ENCODE measurements at places on chromosomes 7 and 10.

DNA sequence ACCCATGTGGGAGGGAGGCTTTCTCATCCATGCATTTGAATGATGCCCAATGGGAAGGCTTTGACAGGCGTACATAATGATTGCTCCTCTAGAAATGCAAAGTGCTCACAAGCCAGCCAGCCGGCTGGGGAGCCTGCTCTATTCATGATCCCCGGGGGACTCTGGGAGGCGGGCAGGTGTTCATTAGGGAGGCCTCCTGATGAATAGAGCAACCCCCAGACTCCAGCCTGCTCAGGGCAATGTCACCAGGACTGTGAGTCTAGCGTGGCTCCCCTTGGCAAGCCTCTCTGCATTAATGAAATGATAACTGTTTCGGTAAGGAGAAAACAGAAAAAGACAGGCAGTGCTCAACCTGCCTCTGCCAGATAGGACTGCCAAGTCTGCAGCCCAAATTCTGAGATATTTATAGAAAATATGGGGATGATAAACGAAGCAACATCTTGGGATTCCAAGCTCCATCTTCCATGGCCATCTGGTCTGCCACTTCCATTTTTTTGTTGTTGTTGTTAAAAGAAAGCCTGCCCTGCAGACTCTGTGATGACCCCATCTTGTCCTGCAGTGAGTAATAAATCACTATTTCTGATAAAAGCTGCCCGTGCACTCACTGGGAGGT, 236.4 kb downstream of the PRPF18 start:
- no peaks in the 10 kb centered on the region for H3K36me3 ChIP-seq
- H3K27ac ChIP-seq, result no peak overlapping the region
- no peaks in the 10 kb centered on the region for H3K27me3 ChIP-seq
- no peak for DNase-seq

GRCh38 chr7:90900628-90901356, 304.7 kb downstream of the CDK14 start:
- no peaks in the 10 kb centered on the region for H3K27me3 ChIP-seq
- no peak for DNase-seq
- H3K27ac ChIP-seq, result no peak overlapping the region
- H3K36me3 ChIP-seq, result no peaks in the 10 kb centered on the region
- no peaks in the 10 kb centered on the region for H3K4me1 ChIP-seq

GRCh38 chr7:123748171-123748733, 551 bp downstream of the WASL start:
- peak overlapping the region; percentile 89 for H3K4me3 ChIP-seq
- H3K4me1 ChIP-seq, result peaks cover 38% of the 10 kb centered on the region
- no peaks in the 10 kb centered on the region for H3K27me3 ChIP-seq

- H3K27me3 ChIP-seq, result no peaks in the 10 kb centered on the region
- H3K4me1 ChIP-seq, result no peaks in the 10 kb centered on the region
These were observed 85.4 kb upstream of the RSU1 start for GRCh38 chr10:16902606-16903005.

GRCh38 chr10:117936566-117936965, 110.2 kb downstream of the RAB11FIP2 start:
- H3K36me3 ChIP-seq, result no peaks in the 10 kb centered on the region
- no peaks in the 10 kb centered on the region for H3K4me1 ChIP-seq
- no peaks in the 10 kb centered on the region for H3K27me3 ChIP-seq

DNA sequence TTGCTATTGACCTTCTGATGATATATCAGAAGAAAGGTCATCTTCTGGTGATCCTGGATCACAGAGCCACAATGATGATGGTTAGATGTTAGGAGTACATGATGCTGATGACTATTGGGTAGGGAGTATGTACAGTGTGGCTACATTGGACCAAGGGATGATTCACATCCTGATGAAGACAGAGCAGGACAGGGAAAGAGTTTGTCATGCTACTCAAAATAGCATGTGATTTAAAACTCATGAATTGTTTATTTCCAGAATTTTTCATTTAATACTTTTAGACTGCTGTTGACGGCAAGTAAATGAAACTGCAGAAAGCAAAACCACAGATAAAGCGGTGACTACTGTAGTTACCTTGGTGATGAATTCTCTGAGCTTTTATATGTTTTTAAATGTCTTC, 397.3 kb downstream of the PPP1R3A start:
- no peaks in the 10 kb centered on the region for H3K4me1 ChIP-seq
- no peak overlapping the region for H3K4me3 ChIP-seq
- H3K27ac ChIP-seq, result no peak overlapping the region
- no peaks in the 10 kb centered on the region for H3K36me3 ChIP-seq

- no peaks in the 10 kb centered on the region for H3K36me3 ChIP-seq
- no peak overlapping the region for H3K4me3 ChIP-seq
- DNase-seq, result no peak
- no peaks in the 10 kb centered on the region for H3K27me3 ChIP-seq
- no peak overlapping the region for H3K27ac ChIP-seq
These were observed 116.1 kb downstream of the STRA8 start for GRCh38 chr7:135349746-135350145.

GRCh38 chr10:126854726-126855495, 50.3 kb upstream of the DOCK1 start:
- DNase-seq, result no peak
- H3K27ac ChIP-seq, result no peak overlapping the region
- no peaks in the 10 kb centered on the region for H3K27me3 ChIP-seq
- no peaks in the 10 kb centered on the region for H3K4me1 ChIP-seq
- H3K4me3 ChIP-seq, result no peak overlapping the region

DNA sequence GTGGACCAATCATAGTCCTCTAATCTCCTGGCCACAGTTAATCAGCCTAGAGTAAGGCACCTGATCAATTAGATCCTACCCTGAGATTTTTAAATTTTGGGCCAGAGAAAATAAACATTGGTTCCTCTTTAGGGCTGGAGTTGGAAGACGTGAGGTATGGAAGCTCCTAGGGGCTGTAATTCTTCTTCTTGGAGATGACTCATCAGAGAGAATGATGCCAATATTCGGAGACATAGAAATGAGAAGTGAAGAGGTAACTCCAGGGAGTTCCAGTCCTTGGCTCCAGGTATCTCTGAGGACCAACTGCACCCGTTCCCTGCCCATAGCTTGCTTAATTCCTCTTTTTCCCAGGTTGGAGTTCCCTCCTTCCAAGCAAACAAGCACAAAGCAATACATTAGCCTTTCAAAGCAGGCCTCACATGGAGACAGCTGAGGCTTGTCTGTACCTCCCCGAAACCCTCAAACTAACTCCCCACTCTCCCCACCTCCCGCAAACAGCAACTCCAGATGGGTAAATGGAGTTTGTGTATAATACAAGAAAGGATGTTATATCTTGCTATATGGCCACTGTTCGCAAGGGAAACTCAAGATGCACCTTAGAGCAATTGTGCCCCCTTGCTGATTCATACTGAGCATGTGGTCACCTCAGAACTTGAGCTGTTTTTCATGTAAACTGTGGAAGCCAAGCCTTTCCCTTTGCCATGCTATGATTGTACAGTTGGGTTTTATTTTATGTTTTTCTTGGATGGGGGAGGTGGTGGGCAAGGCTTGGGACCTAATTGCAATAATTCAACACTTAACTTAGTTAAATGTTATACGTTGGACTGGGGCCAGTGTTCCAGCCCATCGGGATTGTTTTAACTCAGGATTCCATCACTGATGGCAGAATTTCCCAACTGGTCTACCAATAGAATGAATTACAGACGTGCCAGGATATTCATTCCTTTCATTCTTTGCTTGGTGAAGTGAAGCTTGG, 29.3 kb downstream of the PIK3AP1 start:
- no peaks in the 10 kb centered on the region for H3K27me3 ChIP-seq
- no peak overlapping the region for H3K27ac ChIP-seq
- H3K36me3 ChIP-seq, result no peaks in the 10 kb centered on the region
- no peak for DNase-seq
- no peak overlapping the region for H3K4me3 ChIP-seq

GRCh38 chr10:33216661-33217427, 117.6 kb downstream of the NRP1 start:
- no peak overlapping the region for H3K27ac ChIP-seq
- no peaks in the 10 kb centered on the region for H3K27me3 ChIP-seq
- no peaks in the 10 kb centered on the region for H3K4me1 ChIP-seq

- H3K4me1 ChIP-seq, result peaks cover 5% of the 10 kb centered on the region
- H3K4me3 ChIP-seq, result no peak overlapping the region
- H3K36me3 ChIP-seq, result no peaks in the 10 kb centered on the region
- peak; percentile 55 for DNase-seq
These were observed 56.3 kb upstream of the ZEB1 start for GRCh38 chr10:31262672-31263071.

DNA sequence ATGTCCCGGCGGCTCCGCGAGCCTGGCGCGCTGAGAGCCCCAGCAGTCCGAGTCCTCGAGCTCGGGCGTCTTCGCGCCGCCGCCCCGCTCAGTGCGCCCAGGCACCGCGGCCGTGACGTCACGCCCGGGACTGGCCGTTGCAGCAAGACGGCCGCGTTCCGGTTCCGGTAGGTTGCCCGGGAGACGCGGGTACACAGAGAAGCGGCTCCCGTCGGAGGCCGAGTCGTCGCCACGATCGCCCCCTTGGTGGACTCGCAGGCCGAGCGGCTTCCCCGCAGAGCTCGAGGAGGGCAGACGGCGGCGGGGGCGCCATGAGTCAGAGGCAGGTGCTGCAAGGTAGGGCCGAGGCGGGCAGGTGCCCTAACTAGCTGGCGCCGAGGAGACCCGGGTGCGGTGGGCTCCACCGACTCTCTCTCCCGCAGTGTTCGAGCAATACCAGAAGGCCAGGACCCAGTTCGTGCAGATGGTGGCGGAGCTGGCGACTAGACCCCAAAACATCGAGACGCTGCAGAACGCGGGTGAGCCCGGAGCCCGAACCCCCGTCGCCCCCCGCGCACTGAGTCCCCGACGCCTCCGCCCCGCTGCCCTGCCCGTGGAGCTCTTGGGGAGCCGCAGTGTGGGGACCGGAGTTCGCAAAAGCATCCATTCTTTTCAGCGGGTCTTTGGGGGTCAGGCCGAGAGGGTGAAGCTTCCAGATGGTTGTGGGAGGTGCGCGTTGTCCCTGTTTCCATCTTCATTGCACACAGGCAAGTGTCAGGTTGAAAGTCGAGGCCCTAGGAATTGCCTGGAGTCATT, at the start of gene SPAG6:
Gene SPAG6, plus strand, starts transcription at position 196 of the 795 bp plus-strand sequence. Its CDS starts 116 bp downstream, at position 312.
- H3K36me3 ChIP-seq, result no peaks in the 10 kb centered on the region
- H3K4me3 ChIP-seq, result peak within 1 kb of the TSS; percentile 62
- no peak within 1 kb of the TSS for H3K27ac ChIP-seq

DNA sequence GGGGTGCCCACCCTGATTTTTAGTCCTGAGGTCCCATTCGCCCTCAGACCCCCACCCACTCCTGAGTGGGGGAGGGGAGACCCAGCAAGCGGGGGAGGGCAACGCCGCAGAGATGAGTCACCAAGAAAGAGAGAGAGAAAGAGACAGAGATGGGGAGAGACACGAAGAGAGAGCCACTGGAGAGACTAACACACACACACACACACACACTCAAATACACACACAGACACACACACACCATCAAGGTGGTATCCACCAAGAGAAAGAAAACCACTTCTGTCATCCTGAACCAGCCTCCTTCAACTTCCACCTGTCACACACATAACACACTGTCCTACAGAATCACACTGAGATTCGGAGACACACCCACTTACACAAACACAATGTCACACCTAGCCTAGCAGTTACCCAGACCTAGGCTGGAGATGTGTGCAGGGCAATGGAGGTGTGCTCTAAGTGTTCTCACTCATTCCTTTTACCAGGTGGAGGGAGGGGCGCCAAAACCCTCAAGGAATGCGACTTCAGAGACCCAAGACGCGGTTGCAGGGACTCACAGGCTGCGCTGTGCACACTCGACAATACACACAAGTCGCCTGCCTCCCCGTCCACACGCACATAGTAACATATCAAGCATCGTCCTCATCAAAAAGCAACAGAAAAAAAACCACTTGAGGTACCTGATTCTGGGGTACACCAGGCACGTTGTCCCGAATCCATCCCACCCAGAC, 3.9 kb upstream of the VGF start:
- no peak for DNase-seq
- H3K27ac ChIP-seq, result no peak overlapping the region
- H3K4me1 ChIP-seq, result peaks cover 24% of the 10 kb centered on the region
- no peaks in the 10 kb centered on the region for H3K27me3 ChIP-seq
- no peak overlapping the region for H3K4me3 ChIP-seq

DNA sequence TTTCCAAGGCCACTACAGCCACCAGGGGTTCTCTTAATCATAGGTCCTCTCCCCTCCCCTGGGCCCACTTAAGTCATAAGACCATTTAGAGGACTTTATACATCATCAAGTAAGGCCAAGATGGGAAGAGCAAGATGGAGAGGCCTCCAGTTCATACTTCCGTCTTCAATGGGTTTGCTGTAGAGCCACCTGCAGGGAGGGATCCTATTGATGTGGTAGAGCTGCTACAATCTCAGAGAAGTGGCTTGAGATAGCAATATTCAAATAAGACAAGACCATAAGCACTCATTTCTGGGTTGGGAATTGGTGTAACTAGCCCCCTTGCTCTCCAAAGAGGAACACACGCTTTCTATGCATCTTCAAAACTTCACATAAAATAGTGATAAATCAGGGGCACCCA, 214.2 kb downstream of the PLXNA4 start:
- H3K36me3 ChIP-seq, result no peaks in the 10 kb centered on the region
- no peaks in the 10 kb centered on the region for H3K4me1 ChIP-seq
- H3K4me3 ChIP-seq, result no peak overlapping the region
- no peak for DNase-seq
- no peak overlapping the region for H3K27ac ChIP-seq
- H3K27me3 ChIP-seq, result no peaks in the 10 kb centered on the region

GRCh38 chr7:85186083-85186520, 754 bp downstream of the SEMA3D start:
- no peaks in the 10 kb centered on the region for H3K36me3 ChIP-seq
- peak overlapping the region; percentile 64 for H3K4me3 ChIP-seq
- no peaks in the 10 kb centered on the region for H3K27me3 ChIP-seq
- peak overlapping the region; percentile 79 for H3K27ac ChIP-seq
- peak; percentile 55 for DNase-seq
